ENCODE measurements at places on chromosomes 5 and 9.

GRCh38 chr9:11016081-11016480, 403.3 kb upstream of the PTPRD start:
- no peak for DNase-seq

DNA sequence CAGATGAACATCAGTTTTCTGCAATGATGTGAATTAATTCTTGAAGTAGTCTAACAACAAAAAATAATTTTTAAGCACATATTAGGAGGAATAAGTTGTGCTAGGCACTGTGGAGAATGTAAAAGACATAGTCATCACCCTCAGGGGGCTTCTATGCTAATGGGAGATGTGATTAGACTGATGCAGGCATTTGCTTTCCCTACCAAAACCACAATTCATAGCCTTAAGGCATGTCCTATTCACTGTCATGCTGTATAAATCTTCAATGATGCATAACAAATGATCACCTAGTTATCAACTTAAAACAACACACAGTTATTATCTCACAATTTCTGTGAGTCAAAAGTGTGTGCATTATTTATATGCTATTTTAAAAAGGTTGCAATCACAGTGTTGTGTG, 422.6 kb downstream of the MAN2A1 start:
- no peak for DNase-seq

DNA sequence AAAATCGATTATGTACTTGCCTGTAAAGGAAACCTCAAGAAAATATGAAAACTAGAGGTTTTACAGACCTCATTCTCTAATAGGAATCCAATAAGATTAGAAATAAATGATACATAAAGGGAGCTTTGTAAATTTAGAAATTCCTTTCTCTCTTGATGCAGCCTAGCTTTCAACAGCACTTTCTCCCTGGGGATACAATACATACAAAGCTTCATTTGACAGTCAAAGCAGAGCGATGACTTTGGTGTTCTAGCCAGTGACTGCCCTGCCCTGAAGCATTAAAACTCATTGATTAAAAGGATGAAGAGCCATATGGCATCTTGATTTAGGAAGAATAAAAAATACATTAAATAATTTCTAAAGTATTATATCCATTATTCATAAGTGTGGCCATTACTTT, 46.3 kb upstream of the GLIS3 start:
- DNase-seq: no peak

- DNase-seq: no peak
Observed at GRCh38 chr9:135076876-135077430, 10.5 kb upstream of the OLFM1 start.

Measured in fibroblast of skin of abdomen (primary cell).